ENCODE measurements at places on chromosomes 13 and 19. TPM values are rescaled to one million over a fixed set of nuclear protein-coding genes. Genes with fewer than 3 reads are reported as not detected.

The RNF113B gene
- not detected for total RNA-seq

The NLRP7 gene
- not detected for total RNA-seq

The MAST3 gene
- 6.2 TPM for total RNA-seq

The TEX26 gene
- 0.59 TPM for total RNA-seq

The OLFM4 gene
- total RNA-seq = 144 TPM

The PRR19 gene
- total RNA-seq = 2.6 TPM

The MAST1 gene
- not detected for total RNA-seq

The BEST2 gene
- not detected for total RNA-seq

The HIF3A gene
- total RNA-seq = 111 TPM

The KLC3 gene
- total RNA-seq = 13.5 TPM

The ICAM5 gene
- total RNA-seq = 0.64 TPM

The ZNF773 gene
- 26.2 TPM for total RNA-seq

The DKKL1 gene
- 1.8 TPM for total RNA-seq

The ARID3A gene
- total RNA-seq = 4.8 TPM

The NLRP4 gene
- not detected for total RNA-seq

The KL gene
- 2.7 TPM for total RNA-seq

The RASL11A gene
- total RNA-seq = 62.2 TPM

The C19orf53 gene
- total RNA-seq = 137 TPM

The CCDC8 gene
- total RNA-seq = 2.2 TPM

The PRRG2 gene
- 10.2 TPM for total RNA-seq

The POP4 gene
- 63.7 TPM for total RNA-seq

The WDR88 gene
- not detected for total RNA-seq

The ACTL9 gene
- total RNA-seq = not detected

The CBY2 gene
- total RNA-seq = not detected

The KANK3 gene
- 26.2 TPM for total RNA-seq

Data from breast epithelium (tissue), 4 donors.